ENCODE measurements at places on chromosomes 3 and 15.
A peak's percentile ranks its signal among the peaks of the same experiment; 100 is the strongest.

GRCh38 chr3:55272031-55272645 is 215.0 kb downstream of the WNT5A start:
- no peak for DNase-seq

- DNase-seq, result no peak
Observed at GRCh38 chr3:106227068-106227467, 358.3 kb upstream of the CBLB start.

- no peak for DNase-seq
Observed at GRCh38 chr3:16994854-16995525, 110.2 kb downstream of the PLCL2 start.

GRCh38 chr3:172244011-172244410 is 204.2 kb downstream of the GHSR start:
- no peak for DNase-seq

- DNase-seq, result no peak
Observed at GRCh38 chr3:77571971-77572715, 532.2 kb downstream of the ROBO2 start.

- DNase-seq, result no peak
Observed at GRCh38 chr15:81442454-81442853, 68.4 kb upstream of the TMC3 start.

DNA sequence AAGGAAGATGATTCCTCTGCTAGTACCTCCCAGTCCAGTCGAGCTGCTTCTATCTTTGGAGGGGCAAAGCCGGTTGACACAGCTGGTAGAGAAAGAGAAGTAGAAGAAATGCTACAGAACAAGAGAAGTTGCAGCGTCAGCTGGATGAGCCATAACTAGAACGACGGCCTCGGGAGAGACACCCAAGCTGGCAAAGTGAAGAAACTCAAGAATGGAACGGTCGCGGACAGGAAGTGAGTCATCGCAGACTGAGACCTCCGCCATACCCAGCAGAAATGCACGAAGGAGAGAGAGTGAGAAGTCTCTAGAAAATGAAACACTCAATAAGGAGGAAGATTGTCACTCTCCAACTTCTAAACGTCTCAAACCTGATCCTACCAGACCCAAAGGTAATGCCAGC is 19.0 kb upstream of the PARP14 start:
- peak; percentile 67 for DNase-seq

GRCh38 chr3:47614788-47615187 is 36.1 kb upstream of the CSPG5 start:
- no peak for DNase-seq

DNA sequence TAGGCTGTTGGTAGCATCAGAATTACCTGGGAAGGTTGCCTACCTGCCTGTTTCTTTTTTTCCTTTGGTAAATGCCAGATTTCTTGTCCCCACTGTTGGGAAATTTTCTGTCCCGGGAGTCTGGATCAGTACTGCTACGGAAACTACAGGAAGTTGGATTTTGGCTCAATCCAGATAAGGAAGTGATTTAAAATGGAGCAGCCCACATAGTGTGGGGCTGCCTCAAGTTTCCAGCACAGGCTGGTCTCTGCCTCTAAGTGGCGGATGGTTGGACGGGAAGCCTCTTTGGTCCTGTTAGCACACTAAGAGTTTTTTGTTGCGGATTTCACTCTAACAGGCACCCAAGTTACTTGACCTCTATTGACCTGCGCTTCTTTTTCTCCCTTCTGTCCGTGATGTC is 54.7 kb downstream of the EEFSEC start:
- DNase-seq, result no peak

GRCh38 chr3:4119119-4119518 is 184.1 kb upstream of the SETMAR start:
- DNase-seq, result no peak

GRCh38 chr3:190696777-190697501 is 165.6 kb downstream of the GMNC start:
- DNase-seq, result peak; percentile 33

- DNase-seq, result no peak
Observed at GRCh38 chr3:179330438-179330837, 7.6 kb downstream of the ZNF639 start.

DNA sequence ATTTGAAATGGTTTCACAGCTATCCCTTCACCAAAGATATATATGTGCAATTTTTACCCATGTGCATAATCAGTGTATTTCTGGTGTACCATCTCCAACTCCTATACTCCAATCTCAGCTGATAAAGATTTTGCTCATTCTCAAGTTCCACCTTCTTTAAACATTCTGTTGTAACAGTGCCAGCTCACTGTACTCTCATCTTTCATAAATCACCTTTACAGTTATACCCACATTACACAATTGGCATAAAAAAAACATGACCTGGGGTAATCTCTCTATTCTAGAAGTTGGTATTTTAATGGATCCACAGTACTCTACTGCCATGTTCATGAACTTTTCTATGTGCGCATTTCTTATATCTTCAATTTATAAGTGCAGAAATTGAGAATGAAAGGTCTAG is 339.9 kb upstream of the DPH6 start:
- no peak for DNase-seq

GRCh38 chr15:77624868-77625267 is 7.8 kb downstream of the LINGO1 start:
- DNase-seq, result no peak
